ENCODE measurements at places on chromosomes 6 and 20.
A peak's percentile ranks its signal among the peaks of the same experiment; 100 is the strongest.

- DNase-seq = no peak
Observed at GRCh38 chr6:119957195-119957594, 607.6 kb upstream of the MAN1A1 start.

GRCh38 chr6:13834790-13835189 lies 20.4 kb upstream of the MCUR1 start:
- DNase-seq = no peak

GRCh38 chr20:63442100-63442493 lies 30.4 kb downstream of the KCNQ2 start:
- DNase-seq = peak; percentile 47

DNA sequence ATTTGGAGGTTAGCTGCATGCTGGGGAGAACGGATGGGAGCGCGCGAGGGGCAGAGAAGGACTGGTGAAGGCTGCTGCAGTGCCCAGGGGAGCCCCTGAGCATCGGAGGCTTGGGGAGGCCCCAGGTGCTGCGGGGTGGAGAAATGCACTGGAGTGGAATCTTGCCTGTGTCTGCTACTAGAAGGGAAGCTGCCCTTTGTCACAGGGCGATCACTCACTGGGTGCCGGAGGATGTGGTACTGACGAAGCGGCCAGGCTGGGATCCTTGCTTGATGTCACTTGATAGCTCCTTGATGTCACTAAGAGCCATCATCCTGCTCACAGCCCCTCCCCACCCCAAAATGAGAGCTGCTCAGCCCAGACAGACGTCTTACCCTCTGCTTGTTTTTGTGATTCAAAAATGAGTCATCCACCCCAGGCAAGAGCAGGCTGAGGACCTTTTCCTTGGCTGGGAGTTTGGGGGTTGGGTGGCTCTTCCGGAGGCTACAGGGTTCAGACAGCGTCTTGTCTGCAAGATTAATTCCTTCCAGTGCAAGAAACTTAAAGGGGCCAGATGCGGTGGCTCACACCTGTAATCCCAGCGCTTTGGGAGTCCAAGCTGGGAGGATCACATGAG lies 62.6 kb upstream of the PMEPA1 start:
- DNase-seq = no peak

DNA sequence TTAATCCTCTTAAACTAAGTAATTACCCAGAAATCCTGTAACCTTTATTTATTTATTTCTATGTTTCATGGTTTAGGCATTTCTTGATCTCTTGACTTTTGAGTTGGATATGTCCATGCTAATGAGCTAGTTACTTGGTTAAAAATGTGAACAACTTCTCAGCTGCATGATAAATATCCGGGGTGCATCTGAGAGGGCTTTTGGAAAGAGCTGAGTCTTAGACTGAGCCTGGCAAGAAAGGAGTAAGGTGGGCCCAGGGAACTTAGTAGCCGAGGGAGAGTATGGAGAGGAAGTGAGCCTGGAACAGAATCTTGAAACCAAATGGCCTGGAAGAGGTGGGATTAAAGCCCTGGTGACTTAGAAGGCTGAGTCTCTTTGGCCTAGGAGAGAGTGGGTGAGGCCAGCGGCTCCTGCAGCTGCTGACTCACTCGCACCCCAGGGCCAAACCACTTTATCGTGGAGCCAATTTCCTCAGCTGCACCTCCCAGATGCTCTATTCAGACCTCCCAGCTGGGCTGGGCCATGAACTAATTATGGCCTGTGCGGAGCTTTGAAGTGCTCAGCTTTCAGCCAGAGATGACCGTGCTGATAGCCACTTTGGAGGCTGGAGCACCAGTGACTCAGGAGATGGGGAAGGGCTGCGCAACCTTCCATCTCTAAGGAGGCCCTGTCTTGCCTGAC lies 19.1 kb downstream of the TGM3 start:
- peak; percentile 60 for DNase-seq
